ENCODE measurements at places on chromosomes 11 and 22.

GRCh38 chr11:43561832-43562231 is 118.7 kb upstream of the HSD17B12 start:
- DNase-seq: no peak

DNA sequence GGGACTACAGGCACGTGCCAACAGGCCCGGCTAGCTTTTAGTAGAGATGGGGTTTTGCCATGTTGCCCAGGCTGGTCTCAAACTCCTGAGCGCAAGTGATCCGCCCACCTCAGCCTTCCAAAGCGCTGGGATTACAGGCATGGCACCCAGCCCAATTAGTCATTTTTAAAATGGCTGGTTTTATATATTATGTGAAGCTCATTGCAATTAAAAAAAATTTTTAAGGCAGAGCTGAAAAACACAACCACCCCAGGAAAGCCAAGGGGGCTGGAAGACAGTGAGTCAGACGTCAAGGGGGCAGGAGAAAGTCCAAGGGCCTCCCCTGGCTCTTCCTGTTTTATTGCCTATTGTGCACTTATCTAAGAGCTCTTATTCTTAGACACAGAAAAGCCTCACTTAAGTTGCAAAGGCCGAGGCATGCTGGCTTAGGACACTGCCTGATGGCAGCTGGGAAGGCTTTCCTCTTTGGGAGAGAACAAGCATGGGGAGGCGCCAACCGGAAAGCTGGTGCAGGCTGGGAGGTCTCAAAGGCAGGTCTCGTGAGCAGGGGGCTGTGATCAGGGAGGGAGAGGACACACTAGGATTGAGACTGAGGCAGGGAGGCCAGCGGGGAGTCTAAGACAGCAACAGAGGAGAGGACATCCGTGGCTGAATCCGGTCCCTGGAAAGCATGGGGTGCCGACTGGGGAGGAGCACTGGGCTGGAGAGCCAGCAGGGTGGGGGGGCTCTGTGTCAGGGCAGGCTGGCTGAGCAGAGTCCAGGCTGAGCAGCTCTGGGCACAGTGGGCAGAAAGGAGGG is 11.1 kb upstream of the OSM start:
- no peak for DNase-seq

- no peak for DNase-seq
These were observed 242.0 kb upstream of the SYN3 start for GRCh38 chr22:33300165-33300564.

- no peak for DNase-seq
These were observed 691.0 kb upstream of the API5 start for GRCh38 chr11:42620796-42621195.

- no peak for DNase-seq
These were observed 75.5 kb upstream of the CLDN5 start for GRCh38 chr22:19599626-19600243.

DNA sequence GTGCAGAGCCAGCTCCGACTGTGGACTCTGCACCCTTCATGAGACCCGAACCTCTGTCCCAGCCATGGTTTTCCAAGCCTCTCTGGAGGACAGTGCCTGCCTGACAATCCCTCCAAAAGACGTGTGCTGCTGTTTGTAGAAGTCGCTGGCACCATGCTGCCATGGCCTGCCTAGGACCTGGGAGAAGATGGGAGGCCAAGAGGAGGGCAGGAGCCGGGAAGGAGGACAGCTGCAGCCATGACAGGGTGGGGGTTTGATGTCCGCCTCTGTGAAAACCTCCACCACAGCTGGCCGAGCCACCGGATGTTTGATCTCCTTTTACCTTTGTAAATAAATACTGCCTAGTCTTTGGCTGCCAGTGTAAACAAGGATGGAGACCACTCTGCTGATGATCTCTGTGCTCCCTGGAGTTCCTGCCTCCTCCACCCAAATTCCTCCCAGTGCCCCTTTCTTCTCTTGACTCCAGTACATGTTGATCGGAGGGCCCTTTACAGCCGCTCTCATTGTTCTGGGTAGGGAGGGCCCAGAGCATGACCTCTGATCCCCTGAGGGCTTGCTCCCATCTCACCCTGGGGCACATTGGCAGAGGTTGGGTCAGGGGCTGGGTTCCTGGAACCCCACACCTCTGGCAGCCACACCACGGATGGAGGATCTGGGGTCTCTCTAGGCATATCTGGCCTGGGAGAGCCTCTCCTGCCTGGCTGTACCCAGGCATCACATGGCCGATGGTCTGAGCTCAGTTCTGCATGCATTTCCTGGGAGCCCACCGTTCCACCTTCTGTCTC is 66.9 kb downstream of the BCR start:
- no peak for DNase-seq

DNA sequence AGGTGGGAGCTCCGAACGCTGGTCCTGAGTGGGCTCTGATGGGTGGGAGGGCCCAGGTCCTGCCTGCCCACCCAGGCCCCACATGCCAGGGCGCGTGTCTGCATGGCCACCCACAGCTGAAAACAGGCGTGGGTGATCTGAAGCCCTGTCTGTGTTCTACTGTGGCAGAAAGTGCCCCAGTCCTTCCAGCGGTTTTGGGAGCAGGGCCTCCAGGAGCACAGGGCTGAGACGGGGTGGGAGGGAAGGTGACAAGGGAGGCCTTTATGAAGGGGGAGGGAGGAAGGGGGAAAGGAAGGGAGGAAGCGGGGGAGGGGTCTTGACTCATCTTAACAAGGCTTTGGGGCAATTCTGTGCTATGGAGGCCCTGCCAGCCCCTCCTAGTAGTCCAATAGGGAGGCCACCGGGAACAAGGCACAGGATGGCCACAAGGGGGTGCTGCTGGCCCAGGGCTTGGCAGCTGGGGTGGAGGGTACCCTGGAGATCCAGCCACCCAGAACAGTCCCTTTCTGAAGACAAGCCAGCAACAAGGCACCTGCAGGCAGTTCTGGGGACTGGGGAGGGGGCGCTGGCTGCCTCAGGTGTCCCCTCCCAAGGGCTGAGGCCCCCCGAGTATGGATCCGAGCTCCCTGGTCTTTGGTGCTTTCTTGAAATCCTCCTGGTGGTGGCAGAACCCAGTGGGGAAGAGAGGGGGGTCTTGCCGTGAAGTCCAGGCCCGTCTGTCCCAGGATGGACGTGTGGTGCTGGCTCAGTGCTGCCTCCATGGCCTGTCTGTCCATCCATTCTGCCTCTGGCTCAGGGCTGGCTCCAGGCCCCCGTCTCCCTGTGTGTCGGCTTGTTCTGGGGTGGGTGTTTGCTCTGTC is 6.3 kb upstream of the FADS3 start:
- peak; percentile 39 for DNase-seq

- no peak for DNase-seq
These were observed 756.0 kb downstream of the DLG2 start for GRCh38 chr11:84871116-84871515.

DNA sequence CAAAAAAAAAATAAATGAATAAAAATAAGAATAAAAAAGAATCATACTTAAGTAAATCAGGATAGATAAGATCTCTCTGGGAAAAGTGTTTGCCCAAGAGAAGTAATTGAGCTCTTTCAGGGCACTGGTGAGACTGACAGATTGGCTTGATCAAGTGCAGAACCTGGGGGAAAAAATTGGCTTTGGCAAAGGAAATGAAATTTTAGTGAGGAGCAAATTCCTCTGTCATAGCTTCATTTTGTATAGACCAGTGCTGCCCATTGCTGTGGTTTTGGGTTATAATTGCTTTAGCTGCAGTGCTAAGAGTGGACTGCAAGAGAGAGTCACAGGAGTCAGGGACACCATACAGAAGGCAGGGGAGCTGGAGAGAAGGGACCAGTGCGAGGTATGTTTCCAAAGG is 35.7 kb downstream of the SFI1 start:
- no peak for DNase-seq

- no peak for DNase-seq
These were observed 10.0 kb downstream of the RHOG start for GRCh38 chr11:3830730-3831129.

DNA sequence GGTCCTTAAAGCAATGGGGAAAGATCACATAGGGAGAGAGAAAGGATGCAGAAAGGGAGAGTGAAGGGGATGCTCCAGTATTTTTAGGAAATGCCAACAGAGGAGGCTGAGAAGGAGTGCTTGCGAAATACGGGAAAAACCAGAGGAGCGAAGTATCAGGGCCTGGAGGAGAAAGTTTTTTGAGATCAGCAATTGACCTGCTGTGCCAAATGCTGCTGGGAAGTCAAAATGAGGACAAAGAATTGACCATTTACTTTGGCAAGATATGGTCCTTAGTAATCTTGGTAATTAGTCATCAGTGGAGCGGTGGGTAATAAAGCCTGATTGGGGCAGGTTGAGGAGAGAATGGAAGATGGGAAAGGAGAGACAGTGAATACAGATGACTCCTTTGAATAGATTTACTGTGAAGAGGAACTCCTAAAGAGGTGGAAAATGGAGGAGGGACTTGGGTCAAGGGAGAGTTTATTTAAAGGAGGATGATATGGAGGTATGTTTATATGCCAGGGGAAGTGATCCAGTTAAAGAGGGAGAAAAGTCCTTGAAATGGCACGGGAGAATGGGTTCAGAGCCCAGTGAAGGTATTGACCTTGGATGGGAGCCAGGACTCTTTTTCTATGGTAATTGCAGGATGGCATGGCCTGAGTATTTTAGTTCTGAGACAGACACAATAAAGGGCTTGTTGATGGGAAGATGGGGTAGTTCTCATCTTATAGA is 111.5 kb downstream of the PKNOX2 start:
- no peak for DNase-seq

DNA sequence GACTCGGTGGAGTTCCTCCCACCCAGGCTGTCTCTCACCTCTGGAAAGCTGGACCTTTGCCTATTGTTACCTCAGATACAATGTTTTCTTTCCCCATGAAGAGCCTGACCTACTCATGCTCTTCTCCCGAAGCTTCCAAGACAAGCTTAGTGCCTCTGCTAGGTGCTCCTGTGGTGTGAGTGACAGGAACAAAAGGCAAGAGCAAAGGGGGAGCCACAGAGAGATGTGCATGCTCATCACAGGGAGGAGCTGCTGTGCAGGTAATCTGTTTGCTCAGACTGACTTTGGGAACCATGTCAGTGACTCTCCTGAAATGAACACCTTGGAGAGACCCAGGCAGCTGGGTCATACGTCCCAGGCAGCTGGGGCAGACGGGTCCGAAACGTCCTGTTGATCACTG is 53.6 kb upstream of the VSTM5 start:
- DNase-seq: no peak

DNA sequence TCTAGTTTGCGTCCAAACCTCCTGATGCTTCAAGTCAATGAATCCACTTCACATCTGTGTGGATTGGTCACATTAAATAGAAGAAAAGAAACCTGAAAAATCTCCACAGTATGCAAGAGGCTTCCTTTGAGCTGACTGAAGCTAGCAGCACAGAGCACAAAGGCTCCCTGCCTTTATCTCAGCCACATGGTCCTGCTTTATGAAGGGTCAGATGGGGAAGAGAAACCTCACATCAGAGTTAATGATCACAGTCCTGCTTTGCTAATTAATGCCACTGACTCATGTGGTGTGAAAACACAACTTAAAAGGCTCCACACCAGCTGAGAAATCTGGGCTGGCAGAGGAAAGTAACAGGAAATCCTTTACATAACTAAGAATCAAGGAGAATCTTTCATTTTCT is 1291.0 kb downstream of the LRRC4C start:
- no peak for DNase-seq

DNA sequence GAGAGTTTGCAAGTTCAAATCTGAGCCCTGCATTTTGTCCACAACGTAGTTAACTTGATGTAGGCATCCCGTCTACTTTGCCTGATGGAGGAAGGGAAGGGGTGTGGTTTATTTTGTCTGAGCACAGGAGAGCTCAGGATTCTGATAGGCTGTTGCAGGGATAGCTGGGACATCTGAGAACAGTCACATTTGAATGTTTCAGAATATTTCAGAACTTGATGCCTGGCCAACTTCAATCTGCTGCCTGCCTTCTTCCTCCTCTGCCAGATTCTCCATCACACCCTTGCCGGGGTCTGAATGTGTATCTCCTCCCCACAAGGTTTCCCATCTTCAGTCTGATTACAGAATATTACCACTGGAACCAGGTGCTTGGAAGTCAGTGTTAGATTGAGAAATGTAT is 51.6 kb downstream of the NTM start:
- DNase-seq: no peak

- no peak for DNase-seq
These were observed 20.6 kb upstream of the DDI1 start for GRCh38 chr11:104015649-104016415.

DNA sequence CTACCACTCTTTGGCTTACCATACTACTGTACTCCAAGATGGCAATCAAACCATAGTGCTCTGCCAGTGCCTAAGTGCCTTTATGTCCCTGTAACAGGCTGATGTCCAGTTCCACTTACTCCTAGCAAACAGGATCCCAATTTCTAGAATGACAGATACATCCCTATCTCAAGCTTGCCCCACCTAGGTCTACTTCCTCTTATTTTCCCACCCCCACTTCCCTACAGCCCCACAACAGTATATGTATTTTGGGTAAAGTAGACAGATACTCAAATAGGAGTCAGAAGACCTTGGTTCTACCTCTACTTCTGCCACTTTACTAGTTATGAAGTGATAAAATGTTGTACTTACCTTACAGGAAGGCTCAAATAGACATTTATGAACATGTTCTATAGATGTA is 24.1 kb downstream of the SIK3 start:
- no peak for DNase-seq

DNA sequence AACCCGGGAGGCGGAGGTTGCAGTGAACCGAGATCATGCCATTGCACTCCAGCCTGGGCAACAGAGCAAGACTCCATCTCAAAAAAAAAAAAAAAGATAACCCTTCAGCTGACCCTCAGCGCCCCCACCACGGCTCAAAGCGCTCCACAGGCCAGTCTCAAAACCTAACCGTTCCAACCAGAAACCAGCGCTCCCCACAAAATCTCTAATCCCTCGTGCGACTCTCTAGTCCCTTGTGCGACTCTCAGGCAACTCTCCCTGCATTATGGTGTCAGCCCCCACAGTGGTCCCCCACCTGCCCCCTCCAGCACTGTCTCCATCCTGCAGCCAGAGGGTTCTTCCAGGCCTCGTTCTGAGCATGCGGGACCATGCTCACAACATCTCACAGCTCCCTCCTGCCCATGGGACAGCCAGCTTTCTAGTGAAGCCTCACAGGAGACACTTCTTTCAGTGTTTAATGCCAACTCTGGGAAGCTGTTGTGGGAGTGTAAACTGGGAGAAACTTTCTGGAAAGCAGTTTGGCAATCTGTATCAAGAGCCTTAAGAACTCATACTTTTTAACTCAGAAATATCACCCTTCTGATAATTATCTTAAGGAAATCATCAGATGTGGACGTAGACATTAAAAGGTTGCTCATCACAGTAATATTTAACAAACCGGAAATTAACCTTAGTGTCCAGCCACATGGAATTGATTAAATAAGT is 4.2 kb upstream of the RASGRP2 start:
- no peak for DNase-seq

- no peak for DNase-seq
These were observed 162.5 kb downstream of the SWAP70 start for GRCh38 chr11:9826390-9826789.
